ENCODE measurements at places on chromosomes 4 and X.

DNA sequence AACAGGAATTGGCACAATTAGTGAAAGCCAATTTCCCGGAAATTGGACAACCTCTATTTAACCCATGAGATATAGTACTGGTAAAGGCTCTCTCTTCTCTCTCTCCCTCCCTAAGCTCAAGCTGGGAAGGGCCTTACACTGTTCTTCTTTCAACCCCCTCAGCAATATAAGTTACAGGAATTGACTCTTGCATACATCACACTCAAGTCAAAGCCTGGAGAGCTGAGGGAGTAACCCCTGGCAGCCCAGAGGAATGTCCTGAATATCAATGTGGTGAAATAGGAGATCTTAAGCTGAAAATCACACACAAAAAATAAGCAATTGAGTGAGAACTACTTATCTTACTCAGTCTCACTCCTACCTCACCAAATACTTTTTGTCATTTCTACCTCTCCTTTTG lies 186.9 kb upstream of the SPOCK3 start:
- DNase-seq: no peak

DNA sequence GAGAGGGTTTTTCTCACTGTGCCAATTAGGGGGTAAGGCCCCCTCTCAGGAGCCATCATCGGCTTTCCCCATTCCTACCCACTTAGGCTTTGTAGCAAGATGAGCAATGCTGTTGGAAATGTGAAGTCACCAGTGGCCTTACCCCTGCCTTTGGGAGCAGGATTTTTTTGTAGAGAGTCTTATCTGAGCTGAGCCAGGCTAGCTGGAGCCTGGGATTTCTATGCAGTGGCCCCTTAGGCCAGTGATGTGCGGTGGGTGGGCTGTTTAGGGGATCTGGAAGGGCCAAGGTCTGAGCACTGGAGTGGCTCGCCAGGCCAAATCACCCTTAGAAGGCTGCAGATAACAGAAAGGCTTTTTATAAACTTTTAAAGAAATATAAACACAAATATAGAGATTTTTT lies 4.2 kb downstream of the CXorf65 start:
- no peak for DNase-seq

DNA sequence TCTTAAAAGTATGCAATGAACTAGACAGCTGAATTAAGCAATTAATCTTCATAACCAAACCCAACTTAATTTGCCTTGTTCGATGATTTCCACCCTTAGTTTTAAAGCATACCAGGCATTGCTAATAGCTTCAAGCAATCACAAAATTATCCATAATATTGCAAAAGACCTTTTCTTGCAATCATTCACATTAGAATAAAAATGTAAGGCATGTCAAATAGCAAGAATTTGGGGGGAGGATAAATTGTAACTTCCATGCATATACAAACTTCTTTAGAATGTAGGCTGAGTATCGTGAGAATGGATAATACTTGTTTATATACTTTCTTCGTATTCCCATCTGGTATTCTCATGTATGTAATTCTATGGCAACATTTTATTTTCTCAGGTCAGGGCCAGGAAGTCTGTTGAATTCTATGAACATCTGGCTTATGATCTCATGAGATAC lies 28.7 kb upstream of the BMP2K start:
- DNase-seq: no peak

DNA sequence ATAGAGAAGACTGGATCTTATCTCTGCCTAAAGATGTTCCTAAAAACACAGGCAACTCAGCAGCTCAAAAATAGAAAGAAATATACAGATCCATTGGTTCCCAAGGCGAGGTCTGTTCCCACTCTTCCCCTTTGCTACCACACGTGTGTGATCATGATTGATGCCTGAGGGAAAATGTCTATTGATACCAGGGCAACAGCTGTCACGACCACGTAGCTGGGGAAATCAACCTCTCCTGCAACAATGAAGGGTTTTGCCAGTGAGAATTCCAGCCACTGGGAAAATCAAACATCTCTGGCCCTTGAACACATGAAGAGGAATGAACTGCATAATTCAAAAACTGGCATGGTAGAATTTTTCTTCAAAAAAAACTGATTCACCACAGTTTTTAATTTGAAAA lies 131.0 kb upstream of the MAP3K15 start:
- DNase-seq: no peak

DNA sequence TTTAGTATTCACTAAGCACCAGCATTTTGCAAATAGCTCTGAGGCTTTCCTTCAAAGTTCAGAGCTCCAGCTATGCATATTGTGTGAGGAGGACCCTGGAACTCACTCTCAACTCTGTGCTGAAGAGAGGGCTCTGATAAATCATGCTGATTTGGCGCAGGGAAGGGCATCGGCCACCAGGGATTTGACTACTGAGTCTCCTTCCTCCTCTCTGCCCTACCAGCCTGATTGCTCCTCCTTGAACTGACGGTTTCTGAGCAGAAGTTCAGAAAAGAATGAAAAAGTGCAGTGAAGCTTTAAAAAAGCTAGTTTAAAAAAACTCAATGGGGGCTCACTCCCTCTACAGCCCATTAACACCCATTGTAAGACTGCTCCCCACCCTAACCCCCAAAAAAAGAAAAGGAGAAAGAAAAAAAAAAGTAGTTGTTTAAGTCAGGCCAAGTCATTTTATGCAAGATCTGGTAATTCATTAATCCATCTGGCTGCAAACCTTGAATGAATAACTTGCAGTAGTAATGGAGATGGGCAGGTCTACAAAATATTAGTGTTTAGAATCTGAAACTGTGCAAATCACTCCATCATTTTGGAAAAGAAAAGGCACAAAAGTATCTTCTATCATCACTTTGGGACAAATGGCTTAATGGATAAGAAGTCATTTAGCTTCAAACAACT lies 13.3 kb downstream of the PPARGC1A start:
- no peak for DNase-seq

- no peak for DNase-seq
These were observed 85.5 kb upstream of the ATOH1 start for GRCh38 chr4:93743022-93743421.

DNA sequence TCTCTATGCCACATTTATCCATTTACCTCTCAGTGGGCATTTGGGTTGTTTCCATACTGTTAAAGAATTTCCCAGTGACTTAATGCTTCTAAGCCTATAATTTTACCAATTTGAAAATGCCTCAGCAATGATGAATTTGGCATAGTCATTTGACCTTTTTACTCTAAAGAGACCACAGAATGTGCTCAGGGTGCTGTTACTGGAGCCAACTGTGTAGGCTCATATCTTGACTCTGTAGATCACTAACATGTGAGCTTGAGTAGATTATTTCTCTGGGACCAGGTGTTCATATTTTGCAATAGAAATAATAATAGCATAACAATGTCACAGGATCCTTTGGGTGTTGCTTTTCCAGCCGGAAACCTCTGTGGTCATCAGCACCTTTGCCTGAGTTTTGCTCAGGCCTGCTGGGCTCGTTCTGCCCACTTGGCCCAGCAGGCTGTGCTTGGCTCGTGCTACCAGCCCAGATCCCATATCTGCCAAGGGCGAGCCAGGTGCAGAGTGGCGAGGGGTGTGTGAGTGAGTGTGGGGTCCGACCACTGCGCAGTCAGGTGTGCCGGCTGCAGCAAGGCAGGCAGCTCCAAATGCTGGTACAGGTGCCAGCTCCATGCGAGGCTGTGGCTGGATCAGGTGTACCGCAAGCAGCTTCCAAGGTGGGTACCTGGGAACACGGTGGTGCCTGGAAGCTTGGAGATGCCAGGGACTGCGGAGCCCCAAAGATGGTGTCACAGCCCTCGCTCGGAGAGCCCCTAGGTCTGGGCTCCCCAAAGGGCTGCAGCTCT lies 70.6 kb upstream of the ANK2 start:
- no peak for DNase-seq

DNA sequence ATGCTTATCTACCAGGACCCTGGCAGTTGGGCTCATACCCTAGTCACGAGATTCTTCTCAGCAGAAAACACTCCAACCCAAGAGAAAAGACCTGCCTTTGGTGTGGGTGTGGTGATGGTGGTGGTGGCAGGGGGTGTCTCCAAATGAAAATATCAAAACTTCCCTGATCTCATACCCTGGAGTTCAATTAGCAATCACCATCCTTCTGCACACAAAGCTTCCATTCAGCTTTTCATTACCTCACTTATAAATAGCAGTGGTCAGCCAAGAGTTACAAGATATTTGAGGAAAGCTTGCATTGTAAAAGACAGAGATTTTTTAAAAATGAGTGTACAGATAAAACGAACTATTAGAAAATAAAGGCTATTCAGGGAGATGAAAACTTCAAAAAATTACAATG lies 580.8 kb upstream of the MAGEB2 start:
- no peak for DNase-seq

DNA sequence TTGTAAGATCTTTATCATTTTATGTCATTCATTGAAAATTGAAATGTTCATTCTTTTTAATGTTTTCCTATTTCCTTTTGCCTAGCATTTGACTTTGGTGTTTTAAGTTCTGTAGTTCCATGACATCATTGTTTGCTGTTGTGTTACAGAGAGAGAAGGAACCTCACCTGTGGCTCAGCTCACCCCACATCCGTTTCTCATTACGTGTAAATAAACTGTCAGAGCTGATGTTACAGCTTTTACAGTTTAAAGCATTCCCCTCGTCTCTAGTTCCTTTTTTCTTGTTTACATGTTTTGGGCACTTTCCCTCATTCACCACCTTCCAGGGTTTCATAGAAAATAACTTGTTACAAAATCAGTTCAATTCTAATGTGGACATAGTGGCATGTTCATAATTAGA lies 137.2 kb downstream of the FNIP2 start:
- no peak for DNase-seq

DNA sequence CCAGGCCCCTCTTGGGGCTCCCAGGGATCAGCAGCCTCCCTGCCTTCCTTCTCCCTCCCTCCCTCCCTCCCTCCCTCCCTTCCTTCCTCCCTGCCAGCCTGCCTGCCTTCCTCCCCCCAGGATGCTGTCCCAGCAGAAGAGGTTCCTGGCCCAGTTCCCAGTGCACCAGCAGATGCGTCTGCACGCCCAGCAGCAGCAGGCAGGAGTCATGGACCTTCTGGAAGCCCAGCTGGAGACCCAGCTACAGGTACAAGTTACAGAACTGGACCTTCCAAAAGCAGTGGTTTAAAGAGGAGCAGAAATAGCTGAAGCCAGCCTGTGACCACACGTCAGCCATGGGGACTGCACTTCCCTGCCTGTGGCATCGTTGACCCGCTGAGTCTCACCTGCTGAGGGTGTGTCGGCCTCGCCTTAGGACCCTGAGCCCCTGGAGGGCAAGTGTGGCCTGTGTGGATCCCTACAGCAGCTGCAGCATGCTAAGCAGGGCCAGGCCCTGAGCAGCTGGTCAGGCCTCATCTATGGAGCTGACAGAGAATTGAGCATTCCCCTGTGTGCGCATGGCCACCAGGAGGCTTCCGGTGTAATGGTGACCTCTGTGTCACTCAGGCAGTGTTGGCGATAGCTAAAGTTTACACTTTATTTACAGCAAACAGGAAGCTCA lies 84.7 kb downstream of the CRMP1 start:
- DNase-seq: no peak

- no peak for DNase-seq
These were observed 12.8 kb upstream of the DUSP9 start for GRCh38 chrX:153634236-153634635.

DNA sequence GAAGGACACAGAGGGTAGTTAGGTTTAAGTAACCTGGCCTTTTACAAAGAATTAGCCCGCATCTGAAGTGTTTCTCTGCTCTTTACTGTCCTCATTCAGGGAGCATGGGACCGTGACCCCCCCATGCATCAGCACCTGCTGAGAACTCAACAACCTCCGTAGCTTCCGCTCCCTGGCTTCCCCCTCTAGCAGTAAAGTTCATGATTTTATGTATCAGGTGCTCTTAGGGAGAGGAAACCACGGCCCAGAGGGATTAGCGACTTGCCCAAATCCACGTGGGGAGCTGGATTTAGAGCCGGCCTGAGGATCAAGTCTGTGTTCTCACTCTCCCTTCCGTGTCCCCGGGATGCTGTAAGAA lies 284.6 kb upstream of the GATB start:
- no peak for DNase-seq

DNA sequence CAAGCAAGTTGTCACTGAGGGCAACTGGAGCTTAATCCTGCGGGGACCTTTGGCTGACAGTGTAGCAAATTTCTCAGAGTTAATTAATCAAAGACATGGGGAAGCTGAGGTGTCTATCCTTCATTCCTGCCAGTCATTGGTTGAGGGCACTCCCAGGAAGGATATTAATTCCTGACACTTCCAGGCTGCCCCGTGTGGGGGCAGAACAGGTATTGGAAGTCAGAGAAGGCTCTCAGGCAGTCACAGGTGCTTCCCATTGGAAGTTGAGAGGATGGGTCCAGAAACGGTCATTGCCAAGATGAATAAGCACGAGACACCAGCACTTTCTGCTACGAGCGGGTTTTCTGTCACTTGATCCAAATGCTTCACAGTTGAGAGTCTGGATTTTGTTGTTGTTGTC lies 29.1 kb upstream of the CD38 start:
- no peak for DNase-seq

- no peak for DNase-seq
These were observed 9.8 kb upstream of the NOCT start for GRCh38 chr4:139005774-139006173.

DNA sequence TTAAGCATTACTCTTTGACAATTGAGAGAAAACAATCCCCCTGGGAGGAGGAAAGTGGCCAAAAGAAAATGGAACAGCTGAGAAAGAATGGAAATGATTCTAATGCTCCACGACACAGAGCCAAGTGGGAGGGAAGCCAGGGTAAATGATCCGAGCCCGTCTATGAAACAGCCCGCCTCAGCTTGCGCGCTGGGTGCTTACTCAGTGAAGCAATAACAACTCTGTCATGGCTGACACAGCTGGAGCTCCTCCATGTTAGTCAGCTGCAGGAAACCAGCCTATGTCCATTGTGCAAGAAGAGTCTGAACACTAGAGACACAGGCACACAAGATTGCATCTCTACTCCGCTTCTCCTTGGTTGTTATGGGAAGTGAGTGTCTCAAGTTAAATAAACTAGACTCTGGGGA lies 19.3 kb downstream of the NOA1 start:
- DNase-seq: peak; percentile 46

DNA sequence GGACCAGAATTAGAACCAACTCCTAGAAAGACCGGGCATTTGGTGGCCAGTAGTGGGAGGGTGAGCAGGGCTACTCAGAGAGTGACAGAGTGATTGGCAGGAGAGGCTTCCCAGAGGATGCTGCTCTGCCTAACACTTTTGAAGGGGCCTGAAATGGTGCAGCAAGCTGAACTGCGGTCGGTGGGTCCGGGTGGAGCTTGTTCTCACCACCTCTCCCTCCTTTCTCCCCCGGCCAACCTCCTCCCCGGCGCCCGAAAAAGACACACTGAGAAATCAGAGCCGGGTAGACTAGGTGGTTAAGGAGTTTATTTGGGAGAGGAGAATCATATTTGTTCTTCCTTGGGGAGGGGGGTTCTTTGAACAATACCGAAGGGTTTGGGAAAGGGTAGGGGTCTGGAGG lies 1.4 kb upstream of the PRICKLE3 start:
- no peak for DNase-seq

- peak; percentile 30 for DNase-seq
These were observed 19.5 kb downstream of the UTP14A start for GRCh38 chrX:129925305-129926092.

GRCh38 chr4:139907001-139907809 lies 241.6 kb downstream of the MGST2 start:
- no peak for DNase-seq

All from anterior cingulate cortex (tissue), 58 donors.